Memory B cell (primary cell): ENCODE measurements at places on chromosomes 1 and 21.

DNA sequence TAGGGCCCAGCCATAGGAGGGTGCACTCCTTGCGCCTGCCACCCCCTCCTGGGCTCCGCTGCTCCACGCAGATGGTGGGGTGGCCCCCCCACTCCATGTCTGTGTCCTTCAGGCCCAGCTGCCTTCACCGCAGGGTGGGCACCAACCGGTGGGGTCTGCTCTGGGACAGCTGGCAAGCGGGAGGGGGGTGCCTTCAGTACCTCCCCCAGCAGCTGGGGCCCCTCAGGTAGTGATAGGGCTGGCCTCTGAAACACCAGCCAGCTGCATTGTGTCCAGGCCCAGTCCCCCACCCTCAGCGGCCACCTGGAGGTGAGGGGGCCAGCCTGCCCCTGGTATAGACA is 360 bp downstream of the GJC2 start:
- H3K36me3 ChIP-seq, result peaks cover 2% of the 10 kb centered on the region
- peaks cover 4% of the 10 kb centered on the region for H3K4me1 ChIP-seq
- no peaks in the 10 kb centered on the region for H3K27me3 ChIP-seq
- no peak for DNase-seq

DNA sequence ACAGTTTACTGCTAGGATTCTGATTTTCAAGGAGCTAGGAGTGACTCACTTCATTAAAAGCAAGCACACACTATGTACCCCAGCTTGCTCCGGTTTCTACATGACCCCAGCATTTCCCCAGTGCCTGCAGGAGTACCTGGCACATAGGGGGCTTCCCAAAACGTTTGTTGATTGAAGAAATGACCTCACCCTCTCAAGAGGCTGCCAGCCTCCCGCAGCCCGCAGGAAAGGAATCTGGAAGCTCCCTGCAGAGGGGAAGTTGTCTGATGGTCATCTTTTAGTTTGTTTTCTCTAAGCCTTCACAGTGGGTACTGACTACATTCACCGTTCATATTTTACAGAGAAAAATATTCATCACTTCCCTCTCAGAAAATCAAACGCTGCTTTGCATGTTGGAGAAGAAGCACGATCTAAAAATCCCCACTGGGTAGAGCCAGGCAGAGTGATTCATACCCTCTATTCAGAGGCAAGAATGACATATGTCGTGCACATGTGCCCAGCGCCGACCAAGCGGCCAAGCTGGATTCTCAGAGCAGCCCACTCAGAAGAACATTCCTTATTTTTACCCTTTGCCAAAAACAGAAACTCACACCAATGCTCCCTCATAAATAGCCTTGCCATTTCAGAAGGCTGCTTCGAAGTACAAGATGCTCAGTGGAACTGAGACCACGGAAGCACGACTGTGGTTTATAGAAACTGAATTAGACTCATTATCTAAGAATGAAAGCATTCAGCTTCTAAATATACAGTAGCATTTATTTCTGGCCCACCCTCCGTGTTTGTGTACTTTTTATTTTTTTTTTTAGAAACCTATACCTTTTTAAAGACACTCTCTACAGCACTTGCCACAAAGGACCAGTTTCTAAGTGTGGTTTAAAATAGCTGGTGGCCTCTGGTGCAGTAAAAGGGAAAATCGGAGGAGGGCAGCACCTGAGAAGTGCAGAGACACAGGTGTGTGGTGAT is 143.2 kb downstream of the MIS18A start:
- no peak overlapping the region for H3K27ac ChIP-seq
- H3K4me1 ChIP-seq, result no peaks in the 10 kb centered on the region
- no peaks in the 10 kb centered on the region for H3K36me3 ChIP-seq
- peaks cover 21% of the 10 kb centered on the region for H3K27me3 ChIP-seq

DNA sequence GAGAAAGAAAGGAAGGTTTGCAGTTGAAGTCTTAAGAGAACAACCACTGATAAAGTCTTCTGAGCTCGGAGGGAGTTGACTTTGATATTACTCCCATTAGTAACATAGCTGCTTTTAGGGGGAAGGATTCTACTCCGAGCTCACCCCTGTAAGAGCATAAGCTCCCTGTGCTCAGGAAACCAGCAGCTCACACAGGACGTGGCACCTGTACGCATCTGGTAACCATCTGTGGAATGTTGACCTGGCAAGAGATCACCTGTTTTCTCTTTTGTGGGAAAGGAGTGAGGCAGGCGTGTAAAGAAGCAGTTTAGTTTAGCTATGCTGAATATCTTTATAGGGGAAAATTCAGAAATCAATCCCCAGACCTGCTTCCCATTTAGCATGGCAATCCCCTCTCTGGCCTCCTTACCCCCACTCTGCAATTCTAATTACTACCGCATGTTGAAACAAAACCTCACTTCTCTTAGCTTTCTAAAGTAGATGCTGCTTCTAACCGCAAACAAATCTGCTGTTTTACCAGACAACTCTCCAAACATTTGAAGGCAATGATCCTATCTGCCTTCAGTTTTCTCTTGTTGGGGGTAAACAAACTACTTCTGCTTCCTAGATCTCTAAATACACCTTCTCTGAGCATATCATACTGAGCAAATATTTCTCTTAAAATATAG is 121.8 kb upstream of the KCNK1 start:
- no peak overlapping the region for H3K27ac ChIP-seq
- no peak overlapping the region for H3K4me3 ChIP-seq
- peaks cover 3% of the 10 kb centered on the region for H3K27me3 ChIP-seq
- no peaks in the 10 kb centered on the region for H3K4me1 ChIP-seq

DNA sequence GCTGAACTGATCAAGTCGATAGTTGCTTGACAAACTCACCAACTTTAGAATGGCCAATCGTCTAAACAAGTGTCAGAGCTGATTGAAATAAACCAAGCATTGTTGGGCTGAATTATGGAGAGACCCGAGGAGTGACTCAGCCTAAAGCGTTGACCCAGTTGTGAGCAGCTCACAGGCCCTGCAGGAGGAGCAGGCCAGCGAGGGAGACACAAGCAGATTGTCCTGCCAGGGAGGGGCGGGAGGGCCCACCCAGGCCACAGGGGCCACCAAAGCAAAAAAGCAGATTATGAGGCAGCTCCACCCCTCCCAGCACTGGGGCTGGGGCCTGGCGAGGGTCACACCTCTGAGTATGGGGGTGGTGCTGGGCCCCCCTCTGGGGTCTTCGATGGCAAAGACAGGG is 10.1 kb upstream of the MATN1 start:
- peaks cover 40% of the 10 kb centered on the region for H3K4me1 ChIP-seq
- peak overlapping the region; percentile 63 for H3K27ac ChIP-seq
- peaks cover 35% of the 10 kb centered on the region for H3K36me3 ChIP-seq
- no peak overlapping the region for H3K4me3 ChIP-seq

GRCh38 chr1:15414445-15414983 is 4.8 kb downstream of the EFHD2 start:
- H3K27ac ChIP-seq, result peak overlapping the region; percentile 92
- no peak overlapping the region for H3K4me3 ChIP-seq
- H3K4me1 ChIP-seq, result peaks cover 46% of the 10 kb centered on the region
- no peaks in the 10 kb centered on the region for H3K27me3 ChIP-seq

- H3K27me3 ChIP-seq, result peaks cover 9% of the 10 kb centered on the region
- H3K27ac ChIP-seq, result no peak overlapping the region
- no peak overlapping the region for H3K4me3 ChIP-seq
- no peak for DNase-seq
- H3K4me1 ChIP-seq, result no peaks in the 10 kb centered on the region
Observed at GRCh38 chr1:159771127-159771895, 9.5 kb upstream of the DUSP23 start.

GRCh38 chr1:64163970-64164369 is 39.5 kb upstream of the UBE2U start:
- no peak for DNase-seq
- no peaks in the 10 kb centered on the region for H3K4me1 ChIP-seq
- H3K27me3 ChIP-seq, result peaks cover 6% of the 10 kb centered on the region
- no peak overlapping the region for H3K27ac ChIP-seq
- H3K36me3 ChIP-seq, result no peaks in the 10 kb centered on the region

GRCh38 chr1:224312025-224312424 is 17.9 kb downstream of the NVL start:
- no peak for DNase-seq
- peaks cover 24% of the 10 kb centered on the region for H3K36me3 ChIP-seq
- no peaks in the 10 kb centered on the region for H3K4me1 ChIP-seq

GRCh38 chr1:241888232-241888631 is 40.2 kb downstream of the EXO1 start:
- no peaks in the 10 kb centered on the region for H3K4me1 ChIP-seq
- H3K27ac ChIP-seq, result no peak overlapping the region
- DNase-seq, result no peak
- no peak overlapping the region for H3K4me3 ChIP-seq
- H3K27me3 ChIP-seq, result no peaks in the 10 kb centered on the region

DNA sequence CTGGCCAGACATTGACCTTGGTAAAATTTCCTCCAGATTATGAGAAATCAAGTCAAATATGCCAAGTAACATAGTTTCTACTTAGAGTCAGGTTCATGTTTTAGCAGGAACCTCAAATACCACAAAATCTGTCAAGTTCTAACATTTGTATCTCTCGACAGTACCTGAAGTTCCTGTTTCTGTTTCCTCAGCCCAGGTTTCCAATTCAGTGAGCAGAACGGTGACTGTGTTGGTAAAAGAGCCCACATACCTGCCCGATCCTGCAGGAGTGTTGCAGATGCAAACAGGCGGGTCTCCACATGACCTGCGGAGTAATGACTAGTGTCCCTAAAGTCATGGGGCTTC is 57.9 kb upstream of the LGALS8 start:
- H3K36me3 ChIP-seq, result peaks cover 1% of the 10 kb centered on the region
- H3K4me1 ChIP-seq, result peaks cover 20% of the 10 kb centered on the region
- no peak overlapping the region for H3K27ac ChIP-seq
- H3K4me3 ChIP-seq, result peak overlapping the region; percentile 19
- DNase-seq, result no peak
- peaks cover 33% of the 10 kb centered on the region for H3K27me3 ChIP-seq

GRCh38 chr21:36535618-36536241 is 55.8 kb upstream of the CLDN14 start:
- H3K4me1 ChIP-seq, result no peaks in the 10 kb centered on the region
- H3K4me3 ChIP-seq, result no peak overlapping the region
- no peaks in the 10 kb centered on the region for H3K36me3 ChIP-seq
- H3K27me3 ChIP-seq, result no peaks in the 10 kb centered on the region

GRCh38 chr1:7338439-7338838 is 432.7 kb upstream of the VAMP3 start:
- H3K27me3 ChIP-seq, result peaks cover 2% of the 10 kb centered on the region
- DNase-seq, result no peak
- H3K36me3 ChIP-seq, result no peaks in the 10 kb centered on the region

- no peak overlapping the region for H3K27ac ChIP-seq
- H3K4me1 ChIP-seq, result peaks cover 8% of the 10 kb centered on the region
- no peak overlapping the region for H3K4me3 ChIP-seq
- no peak for DNase-seq
- H3K36me3 ChIP-seq, result no peaks in the 10 kb centered on the region
Observed at GRCh38 chr1:59972216-59972927, 45.8 kb upstream of the CYP2J2 start.

DNA sequence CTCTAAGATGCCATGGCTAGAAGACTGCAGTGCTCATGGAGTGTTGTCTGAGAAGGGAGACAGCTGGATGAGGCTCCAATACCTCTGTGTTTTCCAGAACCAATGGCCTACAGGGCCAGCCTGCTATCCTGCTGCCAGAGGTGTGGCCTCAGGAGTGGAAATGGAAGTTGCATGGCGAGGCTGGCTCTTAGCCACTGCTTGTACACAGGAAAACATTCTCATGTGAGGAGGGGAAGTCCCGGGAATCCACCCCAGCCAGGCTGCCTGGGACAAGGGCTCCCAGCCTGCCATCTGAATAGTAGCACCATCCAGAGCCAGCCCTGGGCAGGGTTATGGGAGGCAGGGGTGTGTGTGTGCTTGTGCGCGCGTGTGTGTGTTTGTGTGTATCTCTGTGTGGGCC is 56.5 kb downstream of the SDC3 start:
- H3K27ac ChIP-seq, result no peak overlapping the region
- peaks cover 23% of the 10 kb centered on the region for H3K27me3 ChIP-seq
- H3K4me3 ChIP-seq, result no peak overlapping the region
- H3K36me3 ChIP-seq, result no peaks in the 10 kb centered on the region
- peaks cover 5% of the 10 kb centered on the region for H3K4me1 ChIP-seq

- peaks cover 3% of the 10 kb centered on the region for H3K4me1 ChIP-seq
- no peak for DNase-seq
- no peak overlapping the region for H3K4me3 ChIP-seq
- H3K27me3 ChIP-seq, result peaks cover 29% of the 10 kb centered on the region
- H3K36me3 ChIP-seq, result peaks cover 3% of the 10 kb centered on the region
Observed at GRCh38 chr1:223479261-223479660, 86.0 kb downstream of the CCDC185 start.

DNA sequence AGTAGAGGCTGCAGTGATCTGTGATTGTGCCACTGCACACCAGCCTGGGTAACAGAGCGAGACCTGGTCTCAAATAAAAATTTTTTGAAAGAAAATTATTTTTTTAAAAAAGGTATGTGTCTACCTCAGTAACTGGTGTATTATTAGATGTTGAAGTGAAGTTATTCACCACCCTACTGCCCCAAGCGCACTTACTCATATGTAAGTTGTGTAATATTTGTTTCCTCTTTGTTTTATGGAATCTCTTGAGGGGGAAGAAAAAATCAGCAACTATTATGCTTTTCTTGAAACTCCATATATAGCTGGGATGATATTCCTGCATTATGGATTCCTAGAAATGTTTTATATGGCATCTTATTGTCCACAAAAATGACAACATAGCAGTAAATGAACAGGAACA is 21.3 kb downstream of the RBM15 start:
- peaks cover 13% of the 10 kb centered on the region for H3K36me3 ChIP-seq
- no peak for DNase-seq
- no peak overlapping the region for H3K4me3 ChIP-seq
